ENCODE measurements at places on chromosomes 6 and 20.

- peak; percentile 79 for DNase-seq
Measured at GRCh38 chr6:36130667-36131510, 576 bp downstream of the MAPK13 start.

- no peak for DNase-seq
Measured at GRCh38 chr6:19438566-19439353, 398.4 kb upstream of the ID4 start.

- DNase-seq, result no peak
Measured at GRCh38 chr6:112296122-112296521, 41.8 kb upstream of the LAMA4 start.

GRCh38 chr6:51983564-51983963, 103.8 kb downstream of the PKHD1 start:
- no peak for DNase-seq

DNA sequence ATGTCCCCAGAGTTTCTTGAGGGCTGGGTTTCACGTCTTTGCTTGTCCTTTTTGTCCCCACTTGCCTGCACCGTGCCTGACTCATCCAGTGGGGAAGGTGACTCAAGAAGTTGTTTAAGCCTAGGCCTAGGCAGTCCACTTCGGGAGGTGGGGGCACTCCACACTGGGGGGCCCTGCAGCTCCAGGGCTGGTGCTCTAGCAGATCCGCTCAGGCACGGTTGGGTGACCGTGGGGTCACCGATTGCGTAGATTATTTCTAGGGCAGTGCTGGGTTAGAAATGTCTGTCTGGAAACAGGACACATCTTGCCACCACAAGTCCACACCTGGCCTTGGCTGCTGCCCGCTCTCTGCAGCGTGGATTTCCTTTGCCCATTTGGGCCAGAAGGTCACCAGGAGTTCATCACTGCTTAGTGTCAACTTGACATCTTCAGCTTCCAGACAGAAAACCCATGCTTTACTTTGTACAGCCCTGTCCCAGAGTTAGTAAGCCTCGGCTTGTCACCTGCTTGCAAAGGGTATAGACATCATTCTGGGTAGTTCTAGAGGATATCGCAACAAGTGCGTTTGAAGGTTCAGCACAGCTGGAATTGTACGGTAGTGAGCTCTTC, 13.6 kb upstream of the C20orf144 start:
- DNase-seq, result no peak

Measured in GM13976 (cell line).